ENCODE measurements at places on chromosomes 6 and 20. TPM values are rescaled to one million over a fixed set of nuclear protein-coding genes. Genes with fewer than 3 reads are reported as not detected.

- H3K4me1 ChIP-seq = peaks cover 21% of the 10 kb centered on the region
- H3K36me3 ChIP-seq = no peaks in the 10 kb centered on the region
- DNase-seq = no peak
- peaks cover 13% of the 10 kb centered on the region for H3K27me3 ChIP-seq
- no peak overlapping the region for H3K4me3 ChIP-seq
These were observed 198.2 kb upstream of the SSTR4 start for GRCh38 chr20:22836877-22837276.

- no peak for DNase-seq
- peak overlapping the region; percentile 93 for H3K27ac ChIP-seq
- H3K36me3 ChIP-seq = no peaks in the 10 kb centered on the region
- H3K4me3 ChIP-seq = peak overlapping the region; percentile 98
- peaks cover 2% of the 10 kb centered on the region for H3K27me3 ChIP-seq
These were observed 604 bp upstream of the RAB5IF start for GRCh38 chr20:36604952-36605398.

DNA sequence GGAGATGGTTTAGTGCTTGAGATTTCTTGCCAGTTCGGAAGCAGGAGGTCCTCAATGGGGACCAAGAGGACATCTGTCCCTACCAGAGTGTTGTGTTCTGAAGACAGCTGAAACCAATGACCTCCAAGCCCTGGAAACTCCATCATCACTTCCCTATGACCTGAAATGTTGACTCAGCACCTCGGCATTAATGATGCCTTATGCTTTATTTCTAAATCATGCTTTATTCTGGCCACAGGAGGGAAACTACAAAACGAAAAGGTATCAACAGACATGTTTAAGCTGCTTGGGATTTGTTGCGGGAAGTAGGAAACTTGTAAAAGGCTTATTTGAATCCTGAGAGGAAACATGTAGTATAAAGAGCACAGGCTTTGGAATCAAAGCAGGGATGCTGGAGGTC lies 389.1 kb upstream of the CHD6 start:
- no peak for DNase-seq
- H3K27me3 ChIP-seq = no peaks in the 10 kb centered on the region
- H3K4me3 ChIP-seq = no peak overlapping the region
- no peak overlapping the region for H3K27ac ChIP-seq
- no peaks in the 10 kb centered on the region for H3K36me3 ChIP-seq

GRCh38 chr20:15842872-15843271 lies 730.4 kb downstream of the KIF16B start:
- no peaks in the 10 kb centered on the region for H3K36me3 ChIP-seq
- H3K27ac ChIP-seq = no peak overlapping the region
- H3K4me3 ChIP-seq = no peak overlapping the region
- no peak for DNase-seq

DNA sequence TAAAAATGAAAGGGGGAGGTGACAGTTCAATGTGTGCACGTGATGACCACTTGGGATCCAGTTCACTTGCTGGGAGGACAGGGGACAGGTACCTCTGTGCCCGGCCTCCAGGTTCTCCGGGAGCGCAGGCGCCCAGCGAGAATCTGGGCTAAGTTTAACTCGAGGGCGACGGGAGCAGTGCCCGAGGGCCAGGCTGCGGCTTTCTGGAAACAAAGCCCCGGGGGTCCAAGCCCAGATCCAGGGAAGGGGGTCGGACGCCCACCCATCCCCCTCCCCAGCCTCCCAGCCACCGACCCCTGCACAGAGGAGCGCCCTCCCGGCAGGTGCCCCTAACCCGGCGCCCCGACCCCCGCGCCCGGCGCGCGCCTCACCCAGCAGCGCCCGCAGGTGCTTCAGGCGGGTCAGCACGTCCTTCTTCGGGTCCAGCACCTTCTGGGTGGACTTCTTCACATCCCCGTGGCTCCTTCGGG lies 405 bp downstream of the RALGAPA2 start:
- no peak for DNase-seq
- H3K4me3 ChIP-seq = peak overlapping the region; percentile 80
- no peaks in the 10 kb centered on the region for H3K36me3 ChIP-seq
- no peaks in the 10 kb centered on the region for H3K27me3 ChIP-seq
- peaks cover 25% of the 10 kb centered on the region for H3K4me1 ChIP-seq

DNA sequence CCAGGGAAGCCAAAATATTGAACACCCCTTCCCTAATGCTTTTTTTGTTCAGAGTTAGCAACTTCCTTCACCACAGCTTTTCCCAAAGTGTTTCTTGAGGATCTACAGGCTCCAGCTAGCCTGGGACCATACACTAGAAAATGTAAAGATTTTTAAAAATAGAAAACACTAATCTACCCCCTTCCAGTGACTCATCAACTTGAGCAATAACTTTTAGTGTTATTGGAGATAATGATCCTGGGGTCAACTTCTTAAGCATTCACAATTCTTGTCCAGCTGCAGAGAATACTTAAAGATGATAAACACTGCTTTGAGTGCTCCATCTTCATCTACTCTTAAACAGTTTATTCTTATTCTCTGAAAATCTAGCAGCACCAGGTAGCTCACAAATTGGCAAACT lies 131.6 kb downstream of the COL9A1 start:
- no peak for DNase-seq
- H3K4me3 ChIP-seq = no peak overlapping the region
- H3K36me3 ChIP-seq = no peaks in the 10 kb centered on the region
- H3K4me1 ChIP-seq = peaks cover 25% of the 10 kb centered on the region
- no peak overlapping the region for H3K27ac ChIP-seq

DNA sequence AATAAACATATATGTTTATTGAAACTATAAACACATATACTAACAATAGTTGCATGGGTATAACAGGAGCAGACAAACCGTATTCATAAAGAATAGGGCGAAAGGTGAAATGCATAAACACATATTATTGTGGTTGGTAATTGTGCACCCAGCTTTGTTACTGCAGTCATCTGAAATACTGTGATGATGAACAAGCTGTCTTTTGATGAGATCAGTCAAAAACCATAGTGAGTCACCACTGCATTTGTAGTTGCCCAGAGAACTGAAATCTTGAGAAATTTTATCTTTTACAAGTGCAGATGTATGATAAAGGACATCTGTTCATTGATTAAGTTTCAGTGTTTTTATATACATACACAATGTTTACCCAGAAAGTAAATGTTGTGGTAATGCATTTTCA lies 133.7 kb downstream of the MYO6 start:
- no peak for DNase-seq
- H3K36me3 ChIP-seq = peaks cover 24% of the 10 kb centered on the region
- H3K27me3 ChIP-seq = no peaks in the 10 kb centered on the region
- H3K4me1 ChIP-seq = peaks cover 5% of the 10 kb centered on the region
- no peak overlapping the region for H3K4me3 ChIP-seq
- no peak overlapping the region for H3K27ac ChIP-seq

GRCh38 chr6:24997231-24997630 lies 61.5 kb upstream of the RIPOR2 start:
- H3K27ac ChIP-seq = no peak overlapping the region
- H3K36me3 ChIP-seq = no peaks in the 10 kb centered on the region
- DNase-seq = no peak

Gene GJA10
- not detected for total RNA-seq

Gene CCM2L
- total RNA-seq = 0.16 TPM

Gene RBM39
- total RNA-seq = 488 TPM

Gene CCN2
- 683 TPM for total RNA-seq

Gene HLA-B
- total RNA-seq = 46.6 TPM
